NCI-H2081 treated with DMSO at 0.1 percent for 48 hours (cell line): ENCODE measurements at places on chromosomes 7 and 10.

DNA sequence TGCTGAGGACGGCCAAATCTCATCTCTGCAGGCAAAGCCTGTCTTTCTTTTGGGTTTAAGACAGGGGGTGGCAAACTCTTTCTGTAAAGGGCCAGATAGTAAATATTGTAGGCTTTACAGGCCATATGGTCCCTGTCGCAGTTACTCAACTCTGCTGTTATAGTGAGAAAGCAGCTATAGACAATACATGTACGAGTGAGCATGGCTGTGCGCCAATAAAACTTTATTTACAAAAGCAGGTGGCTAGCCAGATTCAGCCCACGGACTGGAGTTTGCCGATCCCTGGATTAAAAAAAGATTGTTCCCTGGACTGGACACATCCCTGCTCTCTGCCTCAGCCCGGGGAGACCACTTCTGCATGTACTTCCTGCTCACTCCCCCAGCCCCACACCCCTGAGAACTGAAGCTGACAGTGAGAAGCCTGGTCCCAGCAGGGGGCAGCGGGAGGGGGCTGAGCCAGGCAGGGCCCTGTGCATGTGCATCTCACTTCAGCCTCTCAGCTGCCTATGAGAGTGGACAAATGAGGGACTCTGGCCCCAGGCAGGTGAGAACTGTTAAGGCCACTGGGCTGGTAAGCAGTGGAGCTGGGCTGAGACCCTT is 392.4 kb downstream of the PLXNA4 start:
- no peak for DNase-seq

DNA sequence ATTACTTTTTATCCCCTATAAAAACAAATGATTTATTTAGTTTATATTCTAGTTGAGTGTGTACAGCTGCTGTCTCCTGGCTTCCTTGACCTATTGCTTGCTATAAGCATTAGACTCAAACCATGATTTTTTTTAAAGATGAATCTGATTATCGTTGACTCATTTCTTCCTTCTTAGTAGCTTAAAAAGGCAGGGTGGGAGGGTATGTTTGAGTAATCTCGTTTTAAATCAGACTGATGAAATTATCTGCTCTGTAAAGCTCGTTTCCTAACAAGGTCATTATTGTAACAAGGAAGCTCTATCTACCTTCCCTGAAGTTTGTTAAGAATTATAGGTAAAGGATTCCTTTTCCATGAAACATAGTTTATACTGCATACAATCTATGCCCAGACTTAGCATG is 276.3 kb upstream of the KCND2 start:
- DNase-seq: no peak

- DNase-seq: peak; percentile 46
Measured at GRCh38 chr7:109879287-109879828, 1211.6 kb upstream of the LRRN3 start.

DNA sequence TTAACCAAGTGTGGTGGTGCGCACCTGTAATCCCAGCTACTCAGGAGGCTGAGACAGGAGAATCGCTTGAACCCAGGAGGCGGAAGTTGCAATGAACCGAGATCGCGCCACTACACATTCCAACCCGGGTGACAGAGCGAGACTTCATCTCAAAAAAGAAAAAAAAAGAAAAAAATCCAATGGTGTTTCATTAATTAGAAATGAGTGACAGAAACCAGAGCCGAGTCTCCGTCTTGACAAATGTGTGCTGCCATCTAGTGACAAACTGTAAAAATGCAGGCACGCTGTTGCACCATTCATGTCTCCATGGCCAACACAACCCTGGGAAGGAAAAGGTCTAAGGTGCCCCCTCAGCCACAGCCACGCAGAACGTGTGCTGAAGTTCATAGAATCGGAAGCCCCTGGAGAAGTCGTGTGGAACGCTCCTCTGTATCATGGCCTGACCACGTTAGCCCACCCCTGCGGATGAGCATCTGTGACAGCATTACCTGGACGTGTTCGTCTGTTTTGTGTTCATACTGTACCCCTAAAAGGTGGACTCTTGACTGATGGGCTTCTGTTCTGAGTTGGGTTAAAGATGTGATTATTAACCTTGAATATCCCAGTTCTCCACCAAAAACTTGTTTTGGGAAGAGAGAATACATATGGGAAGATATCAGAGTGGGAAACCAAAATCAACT is 94.9 kb downstream of the LYZL2 start:
- DNase-seq: no peak

GRCh38 chr10:62627983-62628382 is 176.5 kb upstream of the ADO start:
- no peak for DNase-seq

GRCh38 chr10:110492069-110492822 is 5.5 kb upstream of the DUSP5 start:
- no peak for DNase-seq

DNA sequence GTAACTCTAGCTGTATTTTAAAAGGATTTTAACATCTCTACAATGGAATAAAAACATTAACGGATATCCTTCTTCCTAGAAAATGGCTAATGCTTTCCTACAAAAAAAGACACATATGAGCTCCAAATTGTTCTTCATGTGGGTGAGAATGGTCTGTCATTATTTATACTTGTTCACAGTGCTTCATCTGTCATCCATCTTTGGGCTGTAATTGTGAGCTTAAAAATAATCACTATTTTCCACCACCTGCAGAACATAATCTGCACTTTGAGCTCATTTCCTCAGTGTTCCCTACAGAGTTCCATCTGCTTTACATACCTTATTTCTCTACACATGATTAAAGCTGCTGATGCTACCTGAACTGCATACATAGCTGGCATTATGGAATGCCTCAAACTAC is 979.1 kb upstream of the C7orf33 start:
- DNase-seq: peak; percentile 79

DNA sequence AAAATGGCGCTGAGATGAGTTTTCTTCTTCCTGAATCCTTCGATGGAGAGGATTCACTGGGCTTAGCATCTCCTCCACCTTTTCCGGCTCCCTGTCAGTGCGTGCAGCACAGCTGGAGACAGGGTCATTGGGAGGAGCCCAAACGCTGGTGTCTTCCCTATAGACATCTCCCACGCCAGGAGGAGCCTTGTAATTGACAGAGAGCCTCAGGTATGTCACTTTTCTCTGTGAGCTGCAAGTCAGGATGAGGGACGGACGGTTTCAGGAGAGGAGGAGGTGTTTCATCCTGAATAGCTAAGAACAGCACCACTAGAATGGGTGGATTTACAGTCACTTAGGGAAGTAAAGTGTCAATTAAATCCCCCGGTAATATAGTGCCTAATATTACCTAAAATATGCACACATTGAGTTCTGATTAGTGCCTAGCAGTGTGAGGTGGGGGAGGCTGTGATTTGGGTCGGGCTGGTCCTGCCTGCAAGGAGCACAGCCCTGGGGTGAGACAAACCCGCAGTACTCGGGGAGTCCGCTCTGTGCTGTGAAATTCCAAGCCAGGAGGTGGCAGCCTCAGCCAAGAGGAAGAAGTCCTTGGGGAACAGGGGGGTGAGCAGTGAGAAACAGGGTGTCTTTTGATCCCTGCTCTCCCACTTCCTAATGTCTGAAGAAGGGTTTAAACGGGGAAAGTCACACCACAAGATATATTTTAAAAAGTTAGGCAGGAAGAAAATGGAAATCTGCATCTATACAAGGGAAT is 28.2 kb downstream of the IL15RA start:
- no peak for DNase-seq

GRCh38 chr7:28298870-28299518 is 113.3 kb upstream of the CREB5 start:
- DNase-seq: peak; percentile 49

GRCh38 chr10:5743736-5744135 is 59.1 kb downstream of the TASOR2 start:
- DNase-seq: no peak

- no peak for DNase-seq
Measured at GRCh38 chr7:143444785-143445184, 1.5 kb downstream of the TAS2R60 start.

DNA sequence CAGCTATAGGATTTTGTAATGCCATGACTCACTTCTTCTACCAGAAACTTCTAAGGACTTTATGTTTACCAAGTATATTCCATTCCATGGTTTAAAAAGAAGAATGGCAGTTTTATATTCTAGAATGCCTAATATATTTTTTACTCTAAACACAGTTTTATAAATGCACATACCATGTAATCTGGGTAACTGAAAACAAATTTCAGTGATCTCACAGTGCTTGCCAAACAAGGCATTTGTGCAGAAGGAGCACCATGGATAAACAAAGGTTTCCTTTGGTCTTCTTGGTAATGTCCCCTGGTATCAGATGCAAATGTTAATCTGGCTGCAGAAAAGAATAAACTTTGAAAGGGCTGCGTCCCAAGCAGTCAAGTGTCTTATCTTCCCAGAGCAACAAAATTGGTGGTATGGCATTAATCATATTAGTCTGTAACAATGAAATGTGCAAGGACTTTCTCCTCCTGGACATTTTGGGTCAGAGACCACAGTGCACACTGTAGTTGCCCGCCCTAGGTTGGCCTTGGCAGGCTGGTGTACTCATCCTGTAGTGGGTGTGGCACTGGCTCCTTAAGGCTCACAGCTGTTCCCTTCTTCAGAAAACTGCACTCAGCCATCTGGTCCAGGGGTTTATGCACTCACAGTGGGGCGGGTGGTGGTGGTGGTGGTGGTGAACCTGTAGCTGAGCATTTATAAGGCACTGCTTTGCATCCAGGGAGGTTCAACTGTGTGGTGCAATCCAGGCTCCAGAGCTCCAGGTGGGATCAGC is 56.7 kb downstream of the LAMB4 start:
- no peak for DNase-seq

DNA sequence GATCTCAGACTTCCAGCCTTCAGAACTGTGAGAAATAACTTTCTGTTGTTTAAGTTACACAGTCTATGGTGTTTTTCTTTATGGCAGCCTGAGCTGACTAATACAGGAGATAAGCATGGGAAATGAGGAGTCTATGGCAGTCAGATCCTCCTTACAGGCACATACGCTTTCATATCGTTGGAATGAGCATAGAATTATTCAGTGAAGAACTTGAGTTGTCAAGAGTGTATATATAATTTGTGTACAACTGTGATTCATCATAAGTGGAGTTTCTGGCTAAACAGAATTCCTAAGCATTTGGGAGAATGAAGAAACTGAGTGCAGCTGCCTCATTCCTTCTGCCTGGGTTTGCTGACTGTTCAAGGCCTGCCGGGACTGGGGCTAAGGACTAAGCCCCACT is 516.7 kb downstream of the ADRA2A start:
- DNase-seq: no peak

- DNase-seq: no peak
Measured at GRCh38 chr10:71889388-71889987, 38.4 kb upstream of the PSAP start.
